ENCODE measurements at places on chromosomes 13 and 19. TPM values are rescaled to one million over a fixed set of nuclear protein-coding genes. Genes with fewer than 3 reads are reported as not detected.

PRODH2 gene
- polyA plus RNA-seq = 24.6 TPM

LILRA1 gene
- 0.36 TPM for polyA plus RNA-seq

ZNF329 gene
- 18.8 TPM for polyA plus RNA-seq

DNA sequence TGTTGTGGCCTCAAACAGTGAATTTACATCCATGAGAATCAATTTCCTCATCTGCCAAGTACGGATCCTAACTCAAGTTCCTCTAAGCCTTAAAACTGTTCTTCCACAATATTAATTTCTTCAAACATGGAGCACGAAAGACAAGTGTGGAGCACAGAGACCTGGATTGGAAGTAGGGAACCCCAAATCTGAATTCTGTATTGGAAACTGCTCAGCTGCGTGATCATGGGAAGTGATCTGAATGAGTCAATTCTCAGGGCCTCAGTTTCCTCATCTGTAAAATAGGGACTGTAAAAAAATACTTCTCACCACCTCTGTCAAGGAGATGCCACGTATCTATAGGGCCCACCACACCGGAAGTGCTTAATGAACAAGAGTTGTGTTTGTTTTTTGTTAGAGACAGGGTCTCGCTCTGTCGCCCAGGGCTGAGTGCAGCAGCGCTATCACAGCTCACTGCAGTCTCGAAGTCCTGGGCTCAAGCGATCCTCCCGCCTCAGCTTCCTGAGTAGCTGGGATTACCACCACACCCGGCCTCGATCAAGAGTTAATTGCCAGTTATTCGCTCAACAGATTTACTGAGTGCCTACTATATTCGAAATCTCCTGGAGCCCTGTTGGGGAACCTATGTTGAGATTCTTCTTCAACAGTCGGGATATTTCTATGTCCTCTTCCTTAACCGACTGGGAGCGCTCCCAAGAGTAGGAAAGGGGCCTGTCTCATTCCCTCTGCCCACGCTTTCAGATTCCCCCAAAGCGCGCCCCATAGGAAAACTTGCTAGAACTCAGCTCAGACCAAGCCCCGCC lies 1.6 kb downstream of the SERTAD3 start:
- no peak for DNase-seq

- no peak for DNase-seq
Measured at GRCh38 chr13:27199211-27199610, 27.6 kb upstream of the USP12 start.

DNA sequence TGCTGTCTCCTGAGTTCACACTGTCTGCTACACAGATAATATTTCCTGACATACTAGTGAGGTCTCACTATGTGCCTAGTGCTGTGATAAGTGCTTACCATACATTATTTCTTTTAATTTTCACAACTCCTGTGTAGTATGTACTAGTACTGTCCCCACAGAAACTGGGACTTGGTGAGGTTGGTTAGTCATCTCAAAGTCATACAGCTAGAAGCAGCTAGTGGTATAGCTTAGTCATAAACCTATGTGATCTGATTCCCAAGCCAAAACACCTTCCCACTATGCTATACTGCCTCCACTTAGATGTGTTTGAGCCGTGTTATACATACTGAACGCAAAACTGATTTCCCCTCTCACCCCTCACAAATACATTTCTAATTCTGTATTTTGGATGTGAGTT lies 10.5 kb downstream of the MTMR6 start:
- DNase-seq = no peak

- no peak for DNase-seq
Measured at GRCh38 chr13:41075485-41075884, 14.2 kb downstream of the WBP4 start.
